ENCODE measurements at places on chromosomes 1 and 21. TPM values are rescaled to one million over a fixed set of nuclear protein-coding genes. Genes with fewer than 3 reads are reported as not detected.

DNA sequence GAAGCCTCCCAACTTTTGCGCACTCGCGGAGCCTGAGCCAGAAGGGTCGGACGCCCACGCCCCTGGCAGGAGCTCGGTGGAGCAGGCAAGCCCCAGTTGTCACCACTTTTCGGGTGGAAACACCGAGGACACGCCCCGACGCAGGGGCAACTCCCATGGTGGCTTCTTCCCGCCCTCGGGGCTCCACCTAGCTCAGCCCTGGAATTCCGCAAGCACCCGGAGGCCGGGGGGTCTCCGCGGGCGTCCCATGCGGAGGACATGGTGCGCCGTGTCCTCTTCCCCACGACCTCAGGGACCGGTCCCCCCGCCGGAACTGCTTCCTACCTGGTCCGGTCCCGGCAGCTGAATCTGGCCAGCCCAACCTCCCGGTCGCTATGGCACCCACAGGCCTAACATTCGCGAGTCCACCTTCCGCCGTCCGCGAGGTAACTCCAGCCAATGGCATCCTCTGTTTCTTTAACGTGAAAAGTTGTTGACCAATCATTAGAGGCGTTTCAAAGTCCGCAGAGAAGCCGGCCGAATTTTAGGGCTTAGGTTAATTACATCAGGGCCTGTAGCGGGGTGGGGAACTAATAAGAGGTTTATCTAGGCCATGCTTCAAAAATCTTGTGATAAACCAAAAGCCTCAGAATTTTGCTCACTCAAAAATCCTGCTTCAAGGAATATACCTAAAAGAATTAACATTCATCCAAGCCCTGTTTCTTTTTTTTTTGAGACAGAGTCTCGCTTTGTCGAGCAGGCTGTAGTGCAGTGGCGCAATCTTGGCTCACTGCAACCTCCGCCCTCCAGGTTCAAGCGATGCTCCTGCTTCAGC, at the start of gene STPG1:
STPG1 (minus strand) TSS at position 433 of the 814 bp plus-strand sequence. CDS start 12,394 bp downstream, outside the sequence.
- DNase-seq: peak; percentile 64

DNA sequence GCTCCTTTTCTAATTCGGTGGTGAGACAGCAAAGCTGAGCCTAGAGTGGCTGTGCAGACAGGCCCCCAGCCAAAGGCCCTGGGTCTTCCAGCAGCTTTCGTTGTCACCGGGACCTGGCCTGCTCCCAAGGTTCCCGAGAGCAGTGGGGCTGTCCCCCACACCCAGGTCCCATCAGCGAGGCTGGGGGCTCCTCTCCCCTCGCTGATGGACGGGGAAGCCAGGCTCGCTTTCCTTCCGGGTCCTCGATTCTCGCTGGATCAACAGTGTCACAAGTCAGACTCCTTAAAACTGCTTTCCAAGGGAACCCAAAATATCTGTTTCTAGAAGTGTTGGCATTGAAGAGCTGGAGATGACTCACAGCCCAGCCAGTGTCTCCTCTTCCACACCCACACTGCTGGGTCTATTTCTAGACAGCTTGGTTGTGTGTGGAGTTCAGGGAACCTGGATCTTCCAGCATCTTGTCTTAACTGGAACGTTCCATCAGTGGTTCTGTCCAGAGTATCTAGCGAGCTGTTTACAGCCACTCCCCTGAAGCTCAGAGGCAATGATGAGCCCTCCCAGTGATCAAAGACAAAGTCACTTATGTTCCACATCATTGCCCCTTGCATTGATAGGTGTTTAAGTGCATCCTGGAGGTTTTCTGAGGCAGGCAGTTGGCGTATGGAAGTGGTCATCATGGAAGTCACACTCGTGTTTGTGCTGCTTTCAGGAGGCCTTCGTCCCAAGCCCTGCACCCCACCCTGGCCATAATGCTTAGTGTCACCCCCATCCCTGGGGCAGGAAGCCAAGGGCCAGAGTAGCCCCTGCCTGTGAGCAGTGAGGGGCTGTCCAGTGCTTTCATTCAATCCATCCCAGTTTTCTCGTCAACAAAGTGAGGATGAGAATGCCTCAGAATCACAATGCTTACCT, 35.2 kb downstream of the RRP1 start:
- DNase-seq: no peak

DNA sequence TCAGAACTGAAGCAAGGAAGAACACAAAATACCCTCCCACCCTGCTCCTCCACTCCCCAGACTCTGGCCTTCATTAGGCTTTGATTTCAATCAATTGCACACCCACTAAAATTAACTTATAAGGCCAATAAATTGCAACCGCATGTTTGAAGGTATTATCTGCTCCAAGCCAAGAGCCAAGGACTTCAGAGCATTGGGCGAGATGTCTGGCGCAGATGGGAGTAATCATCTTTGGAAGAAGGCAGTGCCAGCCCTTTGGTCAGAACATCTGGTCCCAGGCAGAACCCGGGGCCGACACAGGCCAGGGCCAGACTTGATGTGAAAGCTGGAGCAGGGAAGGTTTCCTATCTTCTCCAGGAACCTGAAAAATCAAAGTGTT, 60.0 kb downstream of the SLC66A1 start:
- no peak for DNase-seq

DNA sequence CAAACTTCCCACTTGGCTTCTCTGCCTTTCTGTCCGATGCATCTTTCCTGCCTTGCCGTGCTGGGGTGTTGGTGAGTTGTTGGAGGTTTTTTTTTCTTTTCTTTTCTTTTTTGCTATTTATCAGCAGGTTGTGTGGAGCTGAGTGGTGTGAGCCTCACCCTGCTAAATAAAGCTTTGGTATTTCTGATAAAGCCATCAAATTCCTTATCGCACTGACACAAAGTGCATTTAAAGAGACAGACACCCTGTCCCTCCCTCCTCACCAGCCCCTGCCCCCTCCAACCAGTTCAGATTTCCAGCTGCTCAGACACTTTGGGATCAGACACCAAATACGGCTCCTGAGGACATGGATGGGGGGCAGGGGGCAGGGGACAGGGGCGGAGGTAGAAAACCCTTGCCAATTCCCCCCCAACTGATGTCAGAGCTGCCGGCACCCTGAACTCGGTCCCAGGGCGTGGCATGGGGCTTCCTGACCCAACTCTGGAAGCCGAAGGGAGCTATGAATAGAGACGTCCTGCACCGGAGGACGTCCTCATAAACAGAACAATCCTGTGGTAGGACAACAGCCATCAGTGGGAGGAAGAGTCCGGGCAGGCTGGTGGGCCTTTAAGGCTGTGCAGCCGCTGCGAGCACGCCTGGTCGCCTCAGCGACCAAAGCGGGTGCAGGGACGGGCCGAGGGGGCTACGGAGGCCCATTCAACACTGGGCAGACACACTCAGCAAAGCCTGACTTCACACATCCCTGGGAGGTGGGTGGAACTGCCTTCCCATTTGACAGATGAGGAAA, 79.0 kb downstream of the CASZ1 start:
- DNase-seq: no peak

- no peak for DNase-seq
Measured at GRCh38 chr1:221732052-221732451, 9.8 kb downstream of the DUSP10 start.

DNA sequence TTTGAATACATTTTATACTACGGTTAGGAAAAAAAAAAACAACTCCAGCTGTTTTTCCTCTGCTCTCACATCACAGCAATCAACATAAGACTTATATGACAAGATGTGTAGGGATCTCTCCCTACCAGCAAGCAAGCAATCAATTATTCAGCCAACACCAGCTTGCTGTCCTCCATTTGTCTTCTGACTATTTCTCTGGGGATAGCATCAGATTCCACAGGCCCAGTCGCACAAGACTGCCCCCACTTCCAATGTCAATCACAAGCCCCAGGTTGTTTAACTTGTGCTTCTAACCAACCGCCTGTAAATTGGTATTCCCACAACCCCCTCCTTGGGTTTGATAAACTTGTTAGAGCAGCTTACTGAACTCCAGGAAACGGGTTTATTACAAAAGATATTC, 873.1 kb upstream of the TMPRSS15 start:
- DNase-seq: no peak

ARL8A gene
- total RNA-seq: 48.9 TPM

DNA sequence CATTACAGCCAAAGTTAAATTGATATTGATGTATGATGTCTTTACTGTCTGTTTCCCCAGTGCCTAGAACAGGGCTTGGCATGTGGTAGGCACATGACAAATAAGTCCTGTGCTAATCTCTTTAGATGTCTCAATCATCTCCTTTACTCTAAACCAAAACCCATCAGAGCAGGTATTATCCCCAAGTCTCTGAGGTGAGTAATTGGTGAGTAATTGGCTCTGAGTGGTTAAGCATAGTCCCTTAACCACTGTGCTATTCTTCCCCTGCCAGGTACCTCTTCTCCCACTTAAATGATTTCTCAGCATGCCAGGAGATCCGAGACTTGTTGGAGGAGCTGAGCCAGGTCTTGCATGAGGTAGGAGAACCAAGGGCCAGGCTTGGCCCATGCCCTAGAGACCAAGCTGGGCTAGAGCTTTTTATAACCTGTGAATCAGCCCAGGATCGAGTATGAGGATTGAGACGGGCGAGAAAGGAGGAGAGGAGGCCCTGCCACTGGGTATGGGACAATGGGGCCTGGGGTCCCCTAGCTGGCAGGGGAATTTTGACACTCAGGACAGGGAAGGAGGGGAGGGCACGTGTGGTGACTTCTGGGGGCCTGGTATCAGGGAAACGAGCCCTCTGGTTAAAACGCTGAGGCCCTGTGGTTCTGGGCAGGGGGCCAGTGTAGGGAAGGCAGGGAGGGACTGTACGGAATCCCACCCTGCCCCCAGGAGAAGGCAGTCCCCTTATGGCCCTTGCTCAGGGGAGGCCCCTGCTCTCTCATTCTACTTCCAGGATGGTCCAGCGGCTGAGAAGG, 4.5 kb downstream of the CNKSR1 start:
- no peak for DNase-seq

SMIM11 gene
- total RNA-seq: 28.9 TPM

DNA sequence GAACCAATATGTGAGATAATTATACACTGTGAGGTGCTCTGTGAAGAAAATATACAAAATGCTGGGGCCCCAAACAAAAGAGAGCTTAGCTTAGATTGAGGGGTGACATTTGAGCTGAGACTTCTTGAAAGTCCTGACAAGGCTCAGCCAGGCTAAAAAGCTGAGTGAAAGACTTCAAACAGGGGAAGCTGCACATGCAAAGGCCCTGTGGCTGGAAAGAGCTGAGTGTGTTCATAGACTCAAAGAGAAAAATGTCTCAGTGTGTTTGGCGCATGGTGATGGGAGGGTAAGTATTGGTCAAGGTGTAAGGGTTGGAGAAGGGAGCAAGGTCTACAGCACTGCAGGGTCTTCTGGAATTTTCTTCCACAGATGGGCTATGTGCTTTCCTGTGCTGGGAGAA, 127.2 kb upstream of the KLHDC7A start:
- no peak for DNase-seq

DNA sequence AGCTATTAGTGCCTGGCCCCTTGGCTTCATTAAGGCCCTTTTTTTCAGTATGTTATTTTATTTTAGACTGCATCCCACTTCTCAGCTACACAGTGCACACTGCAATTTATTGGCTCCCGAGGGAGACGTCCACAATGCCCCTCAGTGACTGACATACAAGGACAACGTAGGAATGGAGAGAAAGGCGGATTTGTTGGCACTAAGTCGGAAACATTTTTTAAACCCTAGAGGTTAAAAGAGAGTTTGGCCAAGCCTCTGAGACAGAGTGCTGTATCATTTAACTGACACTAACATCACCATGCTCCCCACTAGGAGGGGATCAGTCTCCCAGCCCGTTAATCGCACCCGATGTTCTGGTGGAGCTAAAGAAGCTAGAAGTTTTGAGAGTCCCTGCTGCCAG, 45.7 kb upstream of the FOXD3 start:
- DNase-seq: no peak

TMEM52 gene
- 3.5 TPM for total RNA-seq

TMCC2 gene
- total RNA-seq: 7.8 TPM

DNA sequence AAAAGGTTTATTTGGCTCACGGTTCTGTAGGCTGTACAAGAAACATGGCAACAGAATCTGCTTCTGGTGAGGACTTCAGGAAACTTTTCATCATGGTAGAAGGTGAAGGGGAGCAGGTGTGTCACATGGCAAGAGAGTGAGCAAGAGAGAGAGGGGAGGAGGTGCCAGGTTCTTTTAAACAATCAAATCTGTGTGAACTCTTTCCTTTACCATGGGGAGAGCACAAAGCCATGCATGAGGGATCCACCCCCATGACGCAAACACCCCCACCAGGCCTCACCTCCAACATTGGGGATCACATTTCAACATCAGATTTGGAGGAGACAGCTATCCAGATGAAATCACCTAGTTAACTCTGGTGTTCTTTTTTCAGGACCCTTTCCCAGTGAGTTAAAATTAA, 103.6 kb downstream of the GALNT2 start:
- DNase-seq: no peak

DNA sequence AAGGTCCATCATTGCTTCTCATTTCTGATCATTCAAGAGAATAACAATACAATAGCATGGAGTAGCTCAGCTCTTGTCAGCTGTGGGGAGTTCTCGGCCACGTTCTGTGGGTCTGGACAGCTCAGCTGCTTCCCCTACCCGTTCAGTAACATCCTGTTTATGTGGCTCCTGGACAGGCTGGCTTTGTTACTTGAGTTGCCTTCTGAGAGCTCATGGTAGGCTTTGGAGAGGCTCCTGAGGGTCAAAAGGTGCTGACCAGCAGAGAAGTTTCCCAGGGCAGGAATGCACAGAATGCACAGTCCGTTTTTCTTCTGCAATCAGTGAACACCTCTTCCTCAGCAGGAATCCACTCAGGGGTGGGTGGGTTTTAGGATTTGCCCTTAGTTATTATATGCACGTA, 36.0 kb downstream of the KAZN start:
- DNase-seq: no peak

DNA sequence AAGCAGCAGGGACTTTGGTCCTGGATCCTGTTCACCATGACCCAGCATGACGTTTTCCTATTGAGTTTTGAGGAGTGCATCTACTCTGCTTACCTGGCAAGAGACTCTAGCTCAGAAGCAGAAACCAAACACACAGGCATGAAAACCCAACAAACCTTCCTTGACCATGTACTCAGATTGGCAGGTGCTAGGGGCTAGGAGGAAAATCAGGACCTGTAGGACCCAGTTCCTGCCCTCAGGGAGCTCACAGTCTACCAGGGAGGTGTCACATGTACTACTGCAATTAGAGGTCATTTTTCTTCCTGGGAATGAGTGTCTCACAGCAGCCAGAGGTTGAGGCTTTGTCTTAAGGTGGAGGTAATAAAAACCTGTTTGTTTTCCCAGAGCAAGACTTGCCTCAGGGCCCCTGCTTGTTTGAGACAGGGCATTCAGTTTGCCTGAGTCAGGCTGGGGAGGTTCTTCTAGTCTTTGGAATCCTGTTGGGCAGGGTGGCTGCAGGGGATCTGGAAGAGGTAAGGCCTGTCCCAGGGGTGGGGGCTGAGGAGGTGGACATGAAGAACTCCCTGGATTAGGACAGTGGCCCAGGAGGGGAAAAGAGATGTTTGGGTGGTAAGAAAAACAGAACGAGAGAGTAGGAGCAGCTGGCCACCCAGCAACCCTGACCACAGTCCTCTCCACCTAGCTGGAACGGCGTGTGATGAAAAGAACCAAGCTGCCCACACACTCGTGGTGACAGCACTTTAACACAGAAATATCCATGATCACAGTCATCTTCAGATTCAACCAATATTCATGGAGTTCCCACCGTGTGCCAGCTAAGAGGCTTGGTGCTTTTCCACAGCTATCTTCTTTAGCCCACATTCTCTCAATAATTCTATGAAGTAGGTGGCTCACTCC, 30.8 kb downstream of the IER5 start:
- DNase-seq: no peak

GRCh38 chr1:154466921-154467417, 35.0 kb upstream of the TDRD10 start:
- no peak for DNase-seq

CD5L gene
- total RNA-seq: not detected

Data from activated T-cell treated with anti-CD3 and anti-CD28 coated beads, Interleukin-2, amount 50 U/mL, for 4 hours (primary cell).